LNCaP clone FGC (cell line): ENCODE measurements at places on chromosomes 16 and 17.

GRCh38 chr16:82042846-82043245 lies 7.8 kb downstream of the HSD17B2 start:
- DNase-seq = no peak

DNA sequence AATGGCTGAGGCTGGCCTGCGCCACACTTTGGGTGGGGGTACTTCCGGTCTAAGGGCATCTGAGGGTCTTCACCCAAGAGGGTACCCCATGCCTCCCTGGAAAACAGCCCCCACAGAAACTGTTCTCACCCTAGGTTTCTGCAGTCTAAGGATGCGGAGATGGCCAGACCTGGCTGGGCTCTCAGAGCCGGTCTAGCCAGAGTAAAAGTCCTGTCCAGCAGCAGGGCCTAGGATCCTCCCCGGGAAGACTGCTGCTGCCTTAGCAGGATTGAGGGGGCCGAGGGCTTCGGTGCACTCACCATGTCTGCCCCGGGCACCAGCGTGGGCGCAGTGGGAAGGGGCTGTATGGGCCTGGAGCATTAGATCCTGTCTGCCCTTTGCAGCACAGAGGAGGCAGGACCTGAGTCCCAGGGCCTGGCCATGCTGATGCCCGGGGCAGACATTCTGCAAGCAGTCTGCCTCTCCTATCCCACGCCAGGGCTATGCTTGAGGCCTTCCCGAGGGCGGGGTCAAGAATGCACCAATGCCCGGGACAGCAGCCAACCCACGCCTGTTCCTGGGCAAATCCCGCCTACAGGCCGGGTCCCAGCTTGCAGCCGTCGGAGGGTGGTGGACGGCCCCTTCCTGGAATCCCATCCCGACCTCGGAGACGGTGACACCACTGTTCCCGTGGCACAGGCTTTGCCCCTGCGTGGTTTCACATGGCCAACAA lies 54.7 kb downstream of the CBFA2T3 start:
- DNase-seq = no peak

DNA sequence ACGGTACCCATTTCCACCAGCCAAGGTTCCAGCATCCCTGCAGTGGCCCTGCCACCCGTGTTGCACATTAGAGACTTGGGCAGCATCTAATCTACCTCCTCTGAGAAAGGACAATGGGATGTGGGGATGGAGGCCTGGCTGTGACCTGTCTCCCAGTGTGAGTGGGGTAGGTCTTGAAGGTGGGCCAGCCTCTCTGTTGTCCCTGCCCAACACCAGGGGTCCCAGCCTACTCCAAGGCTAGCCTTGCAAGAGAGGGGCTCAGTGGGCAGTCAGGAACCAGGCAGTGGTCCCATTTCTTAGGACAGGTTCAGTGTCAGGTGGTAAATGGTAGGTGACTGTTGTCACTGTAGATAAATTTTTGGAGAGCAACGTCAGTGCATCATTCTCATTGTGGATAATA lies 384.5 kb downstream of the SNX29 start:
- DNase-seq = no peak

GRCh38 chr17:16584273-16584995 lies 15.4 kb upstream of the ZNF287 start:
- peak; percentile 70 for DNase-seq
